ENCODE measurements at places on chromosomes 12 and 14.
A peak's percentile ranks its signal among the peaks of the same experiment; 100 is the strongest.

- no peaks in the 10 kb centered on the region for H3K27me3 ChIP-seq
- no peak overlapping the region for H3K4me3 ChIP-seq
- DNase-seq = peak; percentile 31
- H3K27ac ChIP-seq = no peak overlapping the region
- no peaks in the 10 kb centered on the region for H3K36me3 ChIP-seq
These were observed 128.0 kb downstream of the STXBP6 start for GRCh38 chr14:24921903-24922302.

DNA sequence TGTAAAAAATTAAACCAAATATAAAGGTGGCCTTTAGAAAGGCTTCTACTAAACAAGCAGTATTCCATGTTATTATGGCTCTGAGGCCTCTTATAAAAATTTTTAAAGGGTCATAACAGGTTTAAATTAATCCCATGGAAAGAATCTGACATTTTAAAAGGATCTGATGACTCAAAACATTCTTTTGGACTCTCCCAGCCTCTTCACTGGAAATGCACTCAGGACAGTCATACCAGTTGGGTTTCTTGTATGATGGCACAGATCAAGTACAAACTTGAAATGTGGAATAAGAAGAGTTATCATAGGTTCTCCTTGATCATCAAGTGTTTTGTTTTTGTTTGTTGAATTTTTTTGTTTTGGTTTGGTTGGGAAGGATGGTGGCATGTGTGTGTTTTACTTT, 50.8 kb downstream of the PPP2R5E start:
- H3K4me3 ChIP-seq = no peak overlapping the region
- no peaks in the 10 kb centered on the region for H3K36me3 ChIP-seq
- H3K27me3 ChIP-seq = no peaks in the 10 kb centered on the region

DNA sequence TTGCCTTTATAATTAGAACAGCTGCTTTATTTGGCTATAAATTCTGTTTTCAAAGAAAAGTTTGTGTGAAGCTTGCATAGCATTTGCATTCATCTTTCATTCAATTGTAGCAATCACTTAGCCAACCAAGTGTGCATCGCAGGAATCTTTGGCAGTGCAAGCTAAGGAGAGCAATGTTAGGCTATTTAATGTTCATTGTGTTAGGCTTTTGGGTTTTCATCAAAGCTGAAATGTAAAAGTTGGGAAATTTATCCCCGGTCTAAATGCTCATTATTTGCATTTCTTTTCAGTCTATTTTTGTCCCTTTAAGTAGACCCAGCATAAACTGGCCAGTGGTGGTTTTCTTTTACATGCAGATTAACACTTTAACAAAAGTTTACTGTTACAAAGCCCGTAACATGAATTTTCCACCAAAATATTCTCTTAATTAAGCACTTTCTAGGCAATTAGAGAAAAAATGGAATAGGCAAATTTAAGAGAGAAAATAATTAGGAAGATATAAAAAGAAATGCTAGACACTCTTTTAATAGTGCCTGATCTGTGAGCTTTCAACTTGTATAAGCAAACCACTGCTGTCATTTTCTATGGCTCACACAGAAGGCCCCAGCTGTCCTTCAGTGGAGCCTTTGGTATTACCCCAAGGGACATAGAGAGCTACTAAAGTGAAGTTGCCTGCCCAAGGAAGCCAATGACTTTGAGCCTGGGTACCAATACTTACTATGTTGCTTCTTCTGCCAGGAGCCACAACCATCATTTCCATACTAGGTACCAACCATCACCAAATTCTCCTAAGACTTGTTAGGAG, 898.9 kb upstream of the SEL1L start:
- H3K4me1 ChIP-seq = no peaks in the 10 kb centered on the region
- no peaks in the 10 kb centered on the region for H3K36me3 ChIP-seq
- H3K27me3 ChIP-seq = no peaks in the 10 kb centered on the region
- DNase-seq = no peak
- H3K4me3 ChIP-seq = no peak overlapping the region

GRCh38 chr12:131007031-131007739, 53.5 kb downstream of the ADGRD1 start:
- no peak for DNase-seq
- H3K27ac ChIP-seq = no peak overlapping the region
- no peaks in the 10 kb centered on the region for H3K36me3 ChIP-seq
- no peaks in the 10 kb centered on the region for H3K27me3 ChIP-seq
- H3K4me3 ChIP-seq = no peak overlapping the region

- no peak overlapping the region for H3K4me3 ChIP-seq
- H3K27ac ChIP-seq = no peak overlapping the region
- H3K4me1 ChIP-seq = no peaks in the 10 kb centered on the region
- H3K27me3 ChIP-seq = peaks cover 19% of the 10 kb centered on the region
These were observed 1.5 kb downstream of the VRTN start for GRCh38 chr14:74349757-74350156.

GRCh38 chr12:12779529-12779928, 5.9 kb upstream of the APOLD1 start:
- DNase-seq = peak; percentile 88
- H3K27ac ChIP-seq = no peak overlapping the region
- H3K27me3 ChIP-seq = no peaks in the 10 kb centered on the region
- no peak overlapping the region for H3K4me3 ChIP-seq
- H3K4me1 ChIP-seq = peaks cover 14% of the 10 kb centered on the region

DNA sequence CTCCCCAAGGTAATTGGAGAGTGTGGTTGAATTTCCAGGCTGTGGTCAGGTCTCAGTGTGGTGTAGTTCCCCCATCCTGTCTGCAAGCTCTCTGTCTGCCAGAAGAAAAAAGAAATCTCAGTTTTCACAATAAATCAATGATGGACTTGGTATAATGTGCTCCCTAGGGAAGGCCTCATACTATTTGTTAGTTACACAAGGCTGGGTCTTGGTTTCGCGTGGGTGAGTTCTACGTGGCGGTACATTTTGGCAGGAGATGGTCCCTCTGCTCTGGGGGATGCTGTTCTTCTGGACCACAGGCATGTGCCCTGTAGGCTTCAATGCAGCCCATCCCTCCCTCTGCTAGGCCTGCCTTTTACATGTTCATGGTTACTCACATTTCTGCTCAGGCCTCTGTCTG, 206.4 kb upstream of the PELI2 start:
- H3K4me1 ChIP-seq = no peaks in the 10 kb centered on the region
- DNase-seq = peak; percentile 89
- no peaks in the 10 kb centered on the region for H3K36me3 ChIP-seq
- H3K4me3 ChIP-seq = no peak overlapping the region

- peaks cover 5% of the 10 kb centered on the region for H3K4me1 ChIP-seq
- H3K27me3 ChIP-seq = no peaks in the 10 kb centered on the region
- no peak overlapping the region for H3K4me3 ChIP-seq
- DNase-seq = no peak
- H3K36me3 ChIP-seq = no peaks in the 10 kb centered on the region
These were observed 26.2 kb upstream of the MAP1LC3B2 start for GRCh38 chr12:116532986-116533342.

DNA sequence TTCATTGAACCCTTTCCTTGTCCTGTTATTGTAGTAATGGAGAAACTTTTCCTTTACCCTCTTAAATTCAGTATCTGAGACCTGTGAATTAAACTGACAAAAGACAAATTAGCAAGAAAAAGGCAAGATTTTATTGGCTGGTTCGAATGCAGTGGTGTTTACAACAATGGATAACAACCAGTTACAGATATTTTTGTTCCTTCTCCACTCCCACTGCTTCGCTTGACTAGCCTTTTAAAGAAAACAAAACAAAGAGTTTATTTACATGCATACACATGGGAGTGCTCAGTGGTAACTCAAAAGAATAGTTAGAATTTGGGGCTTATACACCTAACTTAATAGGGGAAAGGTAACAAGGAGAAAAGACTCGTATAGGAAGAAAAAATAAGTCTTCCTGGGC, 37.0 kb upstream of the HECTD1 start:
- H3K36me3 ChIP-seq = no peaks in the 10 kb centered on the region
- H3K27ac ChIP-seq = no peak overlapping the region
- H3K27me3 ChIP-seq = no peaks in the 10 kb centered on the region
- no peak for DNase-seq
- H3K4me3 ChIP-seq = no peak overlapping the region

- no peak overlapping the region for H3K27ac ChIP-seq
- peak; percentile 75 for DNase-seq
- no peaks in the 10 kb centered on the region for H3K4me1 ChIP-seq
- H3K27me3 ChIP-seq = no peaks in the 10 kb centered on the region
- no peak overlapping the region for H3K4me3 ChIP-seq
These were observed 9.4 kb downstream of the KCNA1 start for GRCh38 chr12:4918950-4919660.

DNA sequence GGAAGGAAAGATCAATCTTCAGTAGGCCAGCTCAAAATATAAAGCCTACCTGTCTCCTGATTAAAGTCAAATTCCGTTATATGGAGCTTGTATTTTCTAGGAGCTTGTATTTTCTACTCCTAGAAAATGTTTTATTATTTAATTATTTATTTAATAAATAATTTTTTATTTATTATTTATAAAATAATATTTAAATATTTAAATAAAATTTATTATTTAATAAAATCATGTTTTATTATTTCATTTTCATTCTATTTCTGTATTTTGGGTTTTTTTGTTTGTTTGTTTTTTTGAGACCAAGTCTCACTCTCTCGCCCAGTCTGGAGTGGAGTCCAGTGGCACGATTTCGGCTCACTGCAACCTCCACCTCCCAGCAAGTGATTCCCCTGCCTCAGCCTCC, 9.7 kb downstream of the OR6C75 start:
- no peak for DNase-seq
- no peak overlapping the region for H3K4me3 ChIP-seq
- H3K4me1 ChIP-seq = no peaks in the 10 kb centered on the region
- H3K36me3 ChIP-seq = no peaks in the 10 kb centered on the region
- H3K27ac ChIP-seq = no peak overlapping the region

DNA sequence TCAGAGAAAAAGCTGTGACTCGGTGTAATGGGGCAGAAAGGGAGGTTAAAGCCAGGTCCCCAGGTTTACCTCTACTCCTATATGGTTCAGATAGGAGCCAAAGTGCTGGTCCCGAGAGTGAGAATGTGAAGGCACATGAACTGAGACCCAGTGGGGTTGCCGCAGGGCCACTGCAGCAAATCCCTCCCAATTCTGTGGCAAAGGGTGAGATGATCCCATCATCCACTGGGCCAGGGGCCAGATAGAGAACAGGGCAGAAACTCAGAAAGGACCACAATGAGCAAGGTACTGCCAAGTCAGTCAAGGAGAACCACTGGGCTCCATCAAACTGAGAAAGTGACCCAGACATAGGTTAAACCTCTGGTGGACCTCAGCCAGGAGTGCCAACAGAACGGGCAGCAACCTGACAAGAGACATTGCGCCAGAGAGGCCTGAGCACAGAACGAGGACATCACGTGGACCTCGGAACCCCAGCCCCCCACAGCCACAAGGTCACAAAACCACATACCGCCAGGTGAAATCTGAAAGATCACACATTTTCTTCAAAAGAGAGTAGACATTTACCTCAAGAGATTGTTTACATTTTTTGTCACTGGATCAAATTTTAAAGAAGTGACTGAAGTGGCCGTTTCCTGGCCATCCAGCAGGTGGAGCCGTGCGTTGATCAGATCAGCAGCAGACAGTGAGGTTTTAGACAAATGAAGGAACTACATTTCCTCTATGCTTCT, 20.5 kb upstream of the ITPR2 start:
- no peak overlapping the region for H3K4me3 ChIP-seq
- H3K27ac ChIP-seq = no peak overlapping the region
- no peaks in the 10 kb centered on the region for H3K36me3 ChIP-seq
- peak; percentile 48 for DNase-seq

DNA sequence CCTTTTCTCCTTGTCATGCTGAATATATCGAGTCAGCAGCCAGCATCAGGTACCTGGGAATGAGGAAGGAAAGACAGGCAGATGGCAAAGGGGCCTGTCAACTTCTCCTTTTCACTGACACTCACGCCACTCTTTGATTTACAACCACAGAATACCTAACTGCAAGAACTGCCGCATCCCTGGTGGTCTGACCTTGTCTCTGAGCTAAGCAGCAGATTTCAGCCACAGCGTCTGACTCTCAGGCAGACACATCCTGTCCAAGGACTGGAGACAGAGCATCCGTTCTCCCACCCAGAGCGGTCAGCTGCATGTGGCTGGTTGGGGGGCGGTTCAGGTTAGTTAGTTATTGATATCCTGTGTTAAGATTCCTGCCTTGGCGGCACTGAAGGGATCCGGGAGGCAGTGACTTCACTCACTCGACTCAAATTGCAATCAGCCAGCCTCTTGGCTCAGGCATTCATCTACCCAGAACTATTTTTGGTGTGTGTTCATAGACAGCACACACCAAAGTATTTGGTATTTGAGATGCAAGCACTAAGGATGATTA, 11.2 kb upstream of the MAP1LC3B2 start:
- H3K4me3 ChIP-seq = no peak overlapping the region
- no peaks in the 10 kb centered on the region for H3K4me1 ChIP-seq
- H3K36me3 ChIP-seq = no peaks in the 10 kb centered on the region
- no peaks in the 10 kb centered on the region for H3K27me3 ChIP-seq
- H3K27ac ChIP-seq = no peak overlapping the region

DNA sequence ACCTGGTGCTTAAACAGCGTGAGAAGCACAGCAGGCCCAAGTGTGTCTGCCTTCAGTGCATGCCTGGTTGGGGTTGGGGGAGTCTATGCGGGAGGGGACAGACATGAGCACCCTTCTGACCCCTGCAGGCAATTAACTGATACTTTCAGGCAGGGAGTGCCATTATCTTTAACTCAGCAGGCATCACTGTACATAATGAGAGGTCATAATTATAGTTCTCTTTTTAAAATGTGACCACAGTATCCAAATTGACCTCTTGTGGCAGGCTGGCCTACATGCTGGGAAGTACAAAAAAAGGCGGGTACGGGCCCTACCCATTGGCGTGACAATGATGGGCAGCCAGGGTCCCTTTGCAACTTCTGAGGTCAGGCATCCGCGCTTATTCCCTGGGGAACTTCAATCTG, 209.1 kb downstream of the FOXN3 start:
- H3K36me3 ChIP-seq = no peaks in the 10 kb centered on the region
- H3K4me3 ChIP-seq = no peak overlapping the region
- DNase-seq = no peak

- no peaks in the 10 kb centered on the region for H3K36me3 ChIP-seq
- H3K27ac ChIP-seq = no peak overlapping the region
- DNase-seq = peak; percentile 32
- no peaks in the 10 kb centered on the region for H3K4me1 ChIP-seq
These were observed 162.4 kb upstream of the TMEM260 start for GRCh38 chr14:56417173-56417572.

DNA sequence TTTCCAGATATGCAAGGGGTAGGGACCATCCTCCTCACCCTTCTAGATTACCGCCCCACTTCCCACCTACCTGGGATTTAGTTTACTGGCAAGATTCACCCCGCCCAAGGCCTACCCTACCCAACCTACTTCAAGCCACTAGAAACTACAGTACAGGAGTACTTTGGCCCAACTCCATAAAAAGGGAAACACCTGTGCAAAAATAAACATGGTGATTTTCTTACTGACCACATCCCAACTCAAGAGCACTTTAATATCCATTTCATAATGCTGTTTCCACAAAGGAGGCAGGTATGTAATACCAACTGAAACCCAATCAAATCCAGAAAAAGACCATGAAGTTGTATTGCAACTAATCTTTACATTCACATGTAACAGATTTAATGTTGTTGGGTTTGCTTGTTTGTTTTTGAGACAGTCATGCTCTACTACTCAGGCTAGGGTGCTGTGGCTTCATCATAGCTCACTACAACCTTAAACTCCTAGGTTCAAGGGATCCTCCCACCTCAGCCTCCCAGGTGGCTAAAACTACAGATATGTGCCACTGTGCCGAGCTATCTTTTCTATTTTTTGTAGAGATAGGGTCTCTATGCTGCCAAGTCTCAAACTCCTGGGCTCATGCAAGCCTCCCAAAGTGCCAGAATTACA, 41.7 kb upstream of the RAP1B start:
- no peak for DNase-seq
- no peaks in the 10 kb centered on the region for H3K27me3 ChIP-seq
- no peak overlapping the region for H3K4me3 ChIP-seq
- H3K27ac ChIP-seq = no peak overlapping the region
